ENCODE measurements at places on chromosomes 2 and 18. TPM values are rescaled to one million over a fixed set of nuclear protein-coding genes. Genes with fewer than 3 reads are reported as not detected.
A peak's percentile ranks its signal among the peaks of the same experiment; 100 is the strongest.

- no peak for DNase-seq
- no peaks in the 10 kb centered on the region for H3K36me3 ChIP-seq
- H3K4me1 ChIP-seq, result no peaks in the 10 kb centered on the region
- no peaks in the 10 kb centered on the region for H3K27me3 ChIP-seq
Observed at GRCh38 chr2:198991431-198991830, 466.3 kb downstream of the SATB2 start.

GRCh38 chr18:68480196-68480595 lies 234.7 kb downstream of the TMX3 start:
- H3K36me3 ChIP-seq, result no peaks in the 10 kb centered on the region
- DNase-seq, result no peak
- H3K27me3 ChIP-seq, result no peaks in the 10 kb centered on the region

- H3K4me1 ChIP-seq, result no peaks in the 10 kb centered on the region
- H3K27ac ChIP-seq, result no peak overlapping the region
- H3K27me3 ChIP-seq, result no peaks in the 10 kb centered on the region
- no peak overlapping the region for H3K4me3 ChIP-seq
- DNase-seq, result no peak
- H3K36me3 ChIP-seq, result no peaks in the 10 kb centered on the region
Observed at GRCh38 chr2:38187541-38188011, 111.6 kb upstream of the CYP1B1 start.

DNA sequence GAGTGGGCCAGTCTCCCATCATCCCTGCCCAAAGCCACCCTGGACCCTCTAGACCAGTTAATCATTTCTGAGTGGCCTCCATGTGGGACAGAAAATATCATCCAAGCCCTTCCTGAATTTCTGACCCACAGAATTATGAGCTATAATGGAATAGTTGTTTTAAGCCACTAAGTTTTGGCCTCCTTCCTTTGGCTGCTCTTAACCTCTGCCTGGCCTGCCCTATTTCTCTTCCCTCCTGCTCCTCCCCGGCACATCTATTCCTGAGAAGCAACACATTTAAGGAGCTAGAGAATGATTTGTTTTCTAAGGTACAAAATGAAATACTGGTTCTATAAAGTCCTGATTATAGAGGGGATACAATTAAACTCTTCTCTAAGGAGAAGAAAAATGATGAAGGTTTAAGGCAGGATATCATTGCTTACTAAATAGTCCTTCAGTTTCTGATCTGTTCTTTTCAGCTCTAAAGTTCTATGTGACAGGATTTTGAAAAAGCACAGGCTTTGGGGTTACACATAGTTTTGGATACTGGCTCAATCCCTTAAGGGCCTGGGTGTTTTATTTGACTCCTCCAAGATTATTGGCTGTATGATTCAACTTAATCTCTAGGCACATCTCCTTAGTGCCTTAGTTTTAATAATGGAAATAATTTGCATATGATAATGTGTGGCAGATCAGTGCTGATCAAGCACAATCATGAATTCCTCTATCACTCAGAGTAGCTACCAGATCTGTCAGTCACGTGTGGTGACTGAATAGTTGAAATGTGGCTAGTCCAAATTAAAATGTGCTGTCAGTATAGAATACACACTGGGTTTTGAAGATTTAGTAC lies 240.3 kb downstream of the VAPA start:
- no peak overlapping the region for H3K4me3 ChIP-seq
- H3K27me3 ChIP-seq, result no peaks in the 10 kb centered on the region
- H3K27ac ChIP-seq, result no peak overlapping the region
- no peaks in the 10 kb centered on the region for H3K4me1 ChIP-seq

- H3K36me3 ChIP-seq, result no peaks in the 10 kb centered on the region
- H3K27ac ChIP-seq, result no peak overlapping the region
- no peaks in the 10 kb centered on the region for H3K27me3 ChIP-seq
- no peak overlapping the region for H3K4me3 ChIP-seq
- H3K4me1 ChIP-seq, result no peaks in the 10 kb centered on the region
Observed at GRCh38 chr2:143056550-143056949, 72.7 kb upstream of the ARHGAP15 start.

DNA sequence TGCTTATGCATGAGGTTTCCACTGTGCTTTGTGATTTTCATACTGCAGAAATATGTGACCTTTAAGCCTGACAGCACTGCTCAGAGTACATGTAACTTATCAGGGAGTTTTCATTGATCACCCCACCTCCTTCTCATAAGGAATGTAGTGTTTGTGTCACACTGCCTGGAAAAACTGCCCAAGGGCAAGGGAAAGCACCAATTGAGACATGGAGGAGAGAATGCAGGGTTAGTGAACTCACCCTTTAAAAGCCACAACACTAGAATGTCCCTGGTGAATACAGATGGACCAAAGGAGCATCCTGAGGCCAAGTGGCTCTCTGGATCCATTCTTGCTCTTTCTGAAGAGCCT lies 147.2 kb upstream of the SPATS2L start:
- no peaks in the 10 kb centered on the region for H3K36me3 ChIP-seq

Gene PRKAG3
- total RNA-seq, result not detected

- DNase-seq, result no peak
- no peaks in the 10 kb centered on the region for H3K27me3 ChIP-seq
- no peak overlapping the region for H3K27ac ChIP-seq
- H3K4me1 ChIP-seq, result peaks cover 6% of the 10 kb centered on the region
Observed at GRCh38 chr2:207341112-207341750, 175.5 kb upstream of the KLF7 start.

Gene FAM228A
- total RNA-seq, result 1.7 TPM

DNA sequence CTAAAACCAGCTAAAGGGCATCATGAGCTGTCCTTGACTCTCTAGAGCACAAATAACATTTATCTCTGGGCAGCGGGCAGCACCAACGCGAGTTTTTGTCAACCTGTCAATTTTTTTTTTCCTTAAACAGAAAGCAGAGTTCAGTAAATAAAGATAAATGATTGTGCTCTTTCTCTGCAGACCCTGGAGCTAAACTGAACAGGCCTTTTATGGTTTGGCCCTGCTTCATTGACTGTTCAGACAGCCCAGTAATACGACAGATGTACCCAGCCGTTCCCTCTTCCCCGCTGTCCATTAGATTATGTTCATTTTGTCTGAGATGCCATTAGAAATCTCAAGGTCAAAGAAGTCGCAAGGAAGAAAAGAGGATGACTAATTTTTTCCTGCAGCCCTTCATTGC lies 280.5 kb upstream of the PIK3C3 start:
- no peaks in the 10 kb centered on the region for H3K4me1 ChIP-seq
- DNase-seq, result no peak
- H3K27ac ChIP-seq, result no peak overlapping the region
- H3K4me3 ChIP-seq, result no peak overlapping the region

GRCh38 chr2:220194630-220195584 lies 567.5 kb downstream of the SLC4A3 start:
- no peak for DNase-seq
- H3K4me1 ChIP-seq, result no peaks in the 10 kb centered on the region
- H3K4me3 ChIP-seq, result no peak overlapping the region
- no peak overlapping the region for H3K27ac ChIP-seq

GRCh38 chr18:49858309-49859020 lies 45.1 kb upstream of the ACAA2 start:
- H3K4me1 ChIP-seq, result no peaks in the 10 kb centered on the region
- no peak overlapping the region for H3K27ac ChIP-seq
- no peaks in the 10 kb centered on the region for H3K27me3 ChIP-seq
- H3K4me3 ChIP-seq, result no peak overlapping the region

GRCh38 chr2:140804700-140805260 lies 1326.0 kb downstream of the LRP1B start:
- H3K4me1 ChIP-seq, result no peaks in the 10 kb centered on the region
- H3K27me3 ChIP-seq, result no peaks in the 10 kb centered on the region
- H3K36me3 ChIP-seq, result no peaks in the 10 kb centered on the region
- DNase-seq, result no peak
- no peak overlapping the region for H3K4me3 ChIP-seq

GRCh38 chr18:21241301-21242048 lies 557 bp upstream of the GREB1L start:
- H3K36me3 ChIP-seq, result no peaks in the 10 kb centered on the region
- no peaks in the 10 kb centered on the region for H3K27me3 ChIP-seq
- H3K4me3 ChIP-seq, result peak overlapping the region; percentile 84
- no peak overlapping the region for H3K27ac ChIP-seq
- peaks cover 13% of the 10 kb centered on the region for H3K4me1 ChIP-seq
- peak; percentile 57 for DNase-seq

Gene CMPK2
- total RNA-seq, result 2.3 TPM

Gene DSC2
- 19.0 TPM for total RNA-seq

- no peak for DNase-seq
- no peak overlapping the region for H3K27ac ChIP-seq
- H3K27me3 ChIP-seq, result no peaks in the 10 kb centered on the region
- no peak overlapping the region for H3K4me3 ChIP-seq
Observed at GRCh38 chr2:205177546-205177945, 504.8 kb upstream of the NRP2 start.

Gene ABCB11
- total RNA-seq, result 0.12 TPM

Gene GALNT13
- 1.4 TPM for total RNA-seq

Gene CFC1
- total RNA-seq, result 48.4 TPM

DNA sequence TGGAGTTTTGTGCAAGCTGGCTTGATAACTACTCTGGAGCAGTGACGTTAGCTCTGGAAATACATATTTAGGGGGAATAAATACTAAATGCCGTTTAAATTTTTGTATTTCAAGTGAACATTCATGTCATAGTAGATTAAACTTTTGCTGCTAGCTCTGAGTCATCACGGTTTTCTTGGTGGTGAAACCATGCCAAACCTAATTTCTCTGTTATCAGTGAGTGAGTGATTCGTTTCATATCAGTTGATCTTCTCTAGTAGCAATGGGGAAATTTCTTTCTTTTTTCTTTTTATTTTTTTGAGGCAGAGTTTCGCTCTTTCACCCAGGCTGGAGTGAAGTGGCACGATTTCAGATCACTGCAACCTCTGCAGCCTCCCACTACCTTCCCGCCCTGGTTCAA lies 211.1 kb downstream of the PTPRM start:
- H3K27me3 ChIP-seq, result no peaks in the 10 kb centered on the region
- H3K36me3 ChIP-seq, result no peaks in the 10 kb centered on the region
- H3K27ac ChIP-seq, result no peak overlapping the region
- H3K4me1 ChIP-seq, result no peaks in the 10 kb centered on the region
- no peak overlapping the region for H3K4me3 ChIP-seq
- DNase-seq, result peak; percentile 64

DNA sequence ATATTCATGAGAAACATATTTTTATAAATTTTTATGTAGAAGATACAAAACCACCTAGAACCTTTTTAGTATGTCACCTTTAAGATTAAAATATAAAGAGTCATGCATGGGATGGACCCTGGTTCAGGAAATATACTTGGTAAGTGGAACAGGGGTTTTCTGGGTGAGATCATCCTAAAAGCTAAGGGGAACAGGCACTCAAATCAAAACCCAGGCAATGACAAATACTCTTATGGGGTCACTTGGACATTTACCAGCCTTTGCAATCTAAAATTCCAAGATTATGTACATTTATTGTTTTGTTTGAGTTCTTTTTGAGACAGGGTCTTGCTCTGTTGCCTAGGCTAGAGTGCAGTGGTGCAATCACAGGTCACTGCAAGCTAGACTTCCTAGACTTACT lies 65.8 kb downstream of the SGPP2 start:
- H3K27me3 ChIP-seq, result no peaks in the 10 kb centered on the region
- H3K27ac ChIP-seq, result no peak overlapping the region
- peaks cover 13% of the 10 kb centered on the region for H3K4me1 ChIP-seq
- H3K4me3 ChIP-seq, result no peak overlapping the region
- DNase-seq, result no peak
- H3K36me3 ChIP-seq, result no peaks in the 10 kb centered on the region

Gene SOWAHC
- total RNA-seq, result 13.0 TPM

Gene FBXO15
- total RNA-seq, result 1.3 TPM

Gene C2orf81
- 7.6 TPM for total RNA-seq

- DNase-seq, result no peak
- H3K36me3 ChIP-seq, result no peaks in the 10 kb centered on the region
- H3K4me1 ChIP-seq, result no peaks in the 10 kb centered on the region
- no peak overlapping the region for H3K27ac ChIP-seq
- no peak overlapping the region for H3K4me3 ChIP-seq
- no peaks in the 10 kb centered on the region for H3K27me3 ChIP-seq
Observed at GRCh38 chr2:126643972-126644371, 12.0 kb upstream of the GYPC start.

- H3K27ac ChIP-seq, result no peak overlapping the region
- no peak overlapping the region for H3K4me3 ChIP-seq
- no peaks in the 10 kb centered on the region for H3K4me1 ChIP-seq
- H3K27me3 ChIP-seq, result no peaks in the 10 kb centered on the region
- peak; percentile 83 for DNase-seq
- H3K36me3 ChIP-seq, result no peaks in the 10 kb centered on the region
Observed at GRCh38 chr2:159996792-159997546, 65.4 kb downstream of the PLA2R1 start.

GRCh38 chr2:44119878-44120277 lies 48.8 kb upstream of the PPM1B start:
- no peak overlapping the region for H3K27ac ChIP-seq
- no peak overlapping the region for H3K4me3 ChIP-seq
- H3K27me3 ChIP-seq, result no peaks in the 10 kb centered on the region
- no peaks in the 10 kb centered on the region for H3K36me3 ChIP-seq

DNA sequence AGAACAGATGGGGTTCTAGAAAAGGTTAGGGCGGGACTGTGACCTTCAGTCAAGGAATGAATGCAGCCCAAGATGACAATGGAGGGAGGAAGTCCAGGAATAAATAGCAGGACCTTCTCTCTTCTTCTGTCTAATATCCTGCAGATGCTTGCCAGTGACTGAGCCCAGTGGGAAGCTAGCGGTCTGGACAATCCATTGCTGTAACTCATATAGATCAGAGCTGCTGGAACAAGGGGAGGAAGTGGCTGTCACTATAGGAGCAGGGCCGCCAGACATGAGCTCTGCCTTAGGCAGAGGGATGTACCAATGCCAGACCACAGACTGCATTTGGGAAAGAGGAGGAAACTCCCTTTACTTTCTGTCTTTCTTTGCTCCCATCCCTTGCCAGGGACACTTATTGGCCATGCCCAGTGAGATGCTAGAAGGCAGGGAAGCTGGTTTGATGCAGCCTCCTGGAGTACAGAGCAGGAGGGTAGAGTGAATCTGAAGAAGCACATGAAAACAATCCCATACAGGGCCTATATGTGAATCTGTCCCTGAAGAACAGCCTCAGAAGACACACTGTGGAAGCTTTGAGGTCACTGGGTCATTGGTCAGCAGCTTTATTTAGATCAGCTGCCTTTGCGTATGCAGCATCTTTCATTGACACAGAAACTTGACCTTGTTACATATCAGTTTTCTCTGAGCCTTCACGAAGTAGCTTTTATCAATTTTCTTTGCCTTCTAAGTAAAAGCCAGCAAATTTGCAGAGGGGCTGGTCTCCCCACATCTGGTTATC lies 65.4 kb downstream of the CCDC85A start:
- peaks cover 47% of the 10 kb centered on the region for H3K4me1 ChIP-seq
- peak; percentile 7 for DNase-seq
- H3K27ac ChIP-seq, result peak overlapping the region; percentile 75
- no peak overlapping the region for H3K4me3 ChIP-seq
- H3K36me3 ChIP-seq, result no peaks in the 10 kb centered on the region

DNA sequence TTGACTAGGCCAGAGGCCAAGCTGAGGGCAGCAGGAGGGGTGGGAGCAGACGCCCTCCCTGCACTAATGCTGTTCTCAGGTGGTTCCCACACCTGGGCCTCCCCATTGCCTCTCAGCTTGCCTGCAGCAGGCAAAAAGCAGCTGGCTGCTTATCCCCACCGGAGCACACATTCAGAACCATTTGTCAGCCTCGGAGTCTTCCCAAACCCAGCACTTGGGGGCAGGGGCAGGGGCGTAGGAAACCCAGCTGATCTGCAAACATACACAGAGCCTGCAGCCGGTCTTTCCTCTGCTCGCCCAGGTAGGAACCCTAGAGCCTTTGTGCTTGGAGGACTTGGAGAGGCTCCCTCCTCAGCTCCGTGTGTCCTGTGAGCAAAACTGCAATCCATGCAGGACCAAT lies 249.8 kb downstream of the CYP26B1 start:
- no peaks in the 10 kb centered on the region for H3K4me1 ChIP-seq
- no peak overlapping the region for H3K27ac ChIP-seq
- DNase-seq, result no peak
- H3K4me3 ChIP-seq, result no peak overlapping the region
- H3K36me3 ChIP-seq, result no peaks in the 10 kb centered on the region
- H3K27me3 ChIP-seq, result peaks cover 6% of the 10 kb centered on the region

All from cardiac muscle cell (in vitro differentiated cells and primary cell).